LHCN-M2 (cell line): ENCODE measurements at places on chromosomes 3 and 15. TPM values are rescaled to one million over a fixed set of nuclear protein-coding genes. Genes with fewer than 3 reads are reported as not detected.

DNA sequence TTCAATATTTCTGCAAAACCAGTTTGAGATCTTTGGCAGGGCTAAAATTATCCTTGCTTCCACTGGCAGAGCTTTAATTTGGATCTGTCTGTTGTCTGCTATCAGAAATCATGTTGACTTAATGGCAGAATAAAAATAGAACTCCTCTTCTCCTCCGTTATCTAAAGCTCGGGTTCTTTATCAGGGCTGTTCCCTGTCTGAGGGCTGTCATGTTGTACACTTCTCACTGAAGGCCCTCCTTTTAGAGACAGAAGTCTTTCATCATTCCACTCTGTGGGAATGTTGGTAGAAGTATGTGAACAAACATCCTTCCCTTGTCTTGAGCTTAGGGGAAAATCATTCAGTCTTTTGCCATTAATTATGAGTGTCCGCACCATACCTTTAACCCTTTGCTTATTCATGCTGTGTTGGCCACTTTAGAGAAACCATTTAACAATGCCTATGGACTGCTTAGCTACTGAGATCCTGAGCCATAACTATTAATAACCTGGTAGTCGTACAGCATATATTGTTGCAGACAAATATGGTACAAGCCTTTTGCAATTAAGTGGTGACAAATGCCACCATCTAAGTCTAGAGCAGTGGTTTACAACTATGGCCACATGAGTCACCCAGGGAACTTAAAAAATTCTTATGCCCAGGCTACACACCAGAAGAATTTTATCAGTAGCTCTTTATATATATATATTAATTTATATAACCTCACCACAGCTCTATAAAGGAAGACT is 226.0 kb upstream of the TPM1 start:
- no peak for DNase-seq

The CDHR4 gene
- not detected in 2 replicates for total RNA-seq

GRCh38 chr15:42218953-42219592 is 11.0 kb upstream of the VPS39 start:
- no peak for DNase-seq

DNA sequence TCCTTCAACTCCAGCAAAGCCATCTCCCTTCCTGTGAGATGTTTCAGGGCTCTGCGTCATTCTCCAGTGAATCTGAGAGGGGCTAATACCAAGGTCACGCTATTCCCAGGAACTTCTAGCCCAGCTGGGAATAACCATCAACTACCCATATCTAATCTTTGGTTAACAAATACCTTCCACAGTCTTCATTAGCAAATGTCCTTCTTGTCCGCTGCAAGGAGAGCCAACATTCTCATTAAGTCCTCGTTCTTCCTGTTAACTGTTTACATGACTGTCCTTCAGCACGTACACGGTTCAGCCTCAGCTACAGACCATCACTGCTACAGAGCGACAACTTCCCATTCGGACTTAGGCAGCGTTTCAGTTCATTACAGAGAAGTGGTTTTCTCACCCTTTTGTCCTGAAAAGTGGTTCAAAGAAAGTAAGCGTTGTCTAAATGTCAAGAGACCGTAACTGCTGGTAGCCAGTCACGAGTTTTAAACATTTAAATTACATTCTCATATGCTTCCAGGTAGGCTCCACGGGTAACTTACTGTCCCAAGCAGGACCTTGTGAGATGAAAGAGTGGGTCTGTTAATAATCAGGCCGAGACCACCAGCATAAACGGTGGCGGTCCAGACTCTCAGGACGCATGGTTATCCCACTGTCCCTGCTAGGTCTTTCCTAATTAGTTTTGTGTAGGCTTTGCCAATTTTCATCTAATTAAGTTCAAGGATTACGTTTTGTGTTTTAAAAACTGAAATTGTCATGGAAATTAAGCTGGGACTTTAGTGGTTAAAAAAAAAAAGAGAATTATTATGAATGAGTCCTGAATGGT is 63.8 kb downstream of the CHSY1 start:
- DNase-seq, result peak; percentile 78

The CX3CR1 gene
- not detected in 2 replicates for total RNA-seq

GRCh38 chr3:115644391-115644790 is 21.1 kb downstream of the GAP43 start:
- peak; percentile 12 for DNase-seq

The CCR4 gene
- not detected in 2 replicates for total RNA-seq

GRCh38 chr15:79495775-79496174 is 63.6 kb downstream of the MINAR1 start:
- no peak for DNase-seq

DNA sequence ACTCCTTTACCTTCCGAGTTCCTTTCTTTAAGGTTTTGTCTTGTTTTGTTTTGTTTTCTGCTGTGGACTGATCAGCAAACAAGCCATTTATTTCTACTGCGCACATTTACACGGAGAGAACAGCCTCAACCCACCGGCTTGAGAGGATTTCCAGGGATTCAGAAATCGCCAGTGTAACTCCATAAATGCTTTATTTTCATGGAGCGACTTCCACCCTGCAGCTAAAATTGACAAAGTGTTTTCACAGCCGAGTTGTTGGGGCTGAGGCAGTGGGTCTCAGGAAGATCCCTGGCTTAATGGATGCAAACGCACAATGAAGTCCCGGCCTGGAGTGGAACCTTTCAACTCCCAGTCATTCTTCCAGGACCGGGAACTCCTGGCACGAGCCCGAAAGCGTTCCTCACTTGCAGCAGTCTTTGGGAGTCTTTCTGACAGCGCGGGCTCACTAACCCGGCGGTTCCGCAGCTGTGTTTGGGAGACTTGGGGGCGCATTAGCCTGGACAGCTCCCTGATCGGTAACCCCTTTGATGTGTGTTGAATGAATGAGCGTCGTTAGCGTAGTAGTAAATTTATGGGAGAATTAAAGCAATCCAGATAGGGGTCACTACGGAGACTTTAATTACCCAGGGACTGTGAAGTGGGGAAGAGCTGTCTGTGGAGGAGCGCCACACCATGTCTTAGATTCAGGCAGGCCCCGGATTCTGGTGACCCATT is 785 bp upstream of the MYRIP start:
- no peak for DNase-seq

DNA sequence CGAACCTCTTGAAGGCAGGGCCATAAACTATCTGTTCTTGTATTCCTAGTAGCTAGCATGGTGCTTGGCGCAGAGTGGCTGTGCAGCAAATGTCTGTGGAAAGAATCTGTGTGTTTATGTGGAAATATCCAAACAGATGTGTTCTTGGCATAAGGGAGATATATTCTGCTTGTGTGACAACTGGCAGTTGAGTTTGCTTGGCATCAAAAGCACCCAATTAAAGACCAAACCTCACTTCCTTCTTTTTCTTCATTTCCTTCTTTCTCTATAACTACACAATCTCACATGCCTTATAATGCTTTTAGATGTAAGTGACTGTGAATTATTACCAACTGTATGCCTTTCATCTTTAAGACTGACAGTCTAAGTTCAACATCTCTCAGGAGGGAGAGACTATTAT is 296.5 kb downstream of the SLC9A9 start:
- no peak for DNase-seq

GRCh38 chr15:88908697-88909621 is 4.2 kb downstream of the MFGE8 start:
- DNase-seq, result peak; percentile 53

DNA sequence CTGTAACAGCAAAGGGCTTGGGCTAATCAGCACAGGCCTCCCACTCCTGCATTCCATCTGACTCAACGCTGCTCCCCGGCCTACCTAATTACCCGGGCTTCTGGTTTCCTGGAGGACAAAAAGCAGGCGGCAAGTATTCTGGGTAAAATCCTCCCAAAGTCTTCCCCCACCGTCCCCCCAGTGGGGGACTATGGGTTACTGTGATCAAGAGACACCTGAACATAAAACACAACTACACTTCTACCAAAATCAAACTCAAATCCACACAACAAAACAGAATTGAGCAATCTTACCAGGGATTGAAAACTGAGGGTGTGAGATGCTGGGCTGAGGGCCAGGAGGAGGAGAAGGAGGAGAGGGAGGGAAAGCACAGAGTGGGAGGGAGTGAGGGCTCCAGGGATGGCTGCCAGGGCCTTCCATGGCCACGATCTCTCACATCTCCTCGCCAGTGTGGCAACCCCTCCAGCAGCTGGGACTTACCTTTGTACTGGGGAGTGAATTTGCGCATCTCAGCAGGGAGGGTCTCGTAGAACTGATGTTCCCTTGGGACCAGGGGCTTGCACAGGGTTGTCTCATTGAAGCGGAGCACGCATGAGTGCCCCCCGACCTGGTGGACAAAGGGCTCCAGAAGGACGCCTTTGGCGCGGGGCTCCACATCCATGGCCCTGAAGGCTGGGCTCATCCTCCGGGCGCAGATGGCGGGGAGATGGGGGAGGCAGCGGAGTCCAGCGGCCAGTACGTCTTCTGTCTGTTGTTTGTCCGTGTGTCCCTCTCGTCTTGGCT is 9.1 kb upstream of the NCKIPSD start:
- peak; percentile 85 for DNase-seq
